NT2/D1 (cell line): ENCODE measurements at places on chromosomes 4 and X.

DNA sequence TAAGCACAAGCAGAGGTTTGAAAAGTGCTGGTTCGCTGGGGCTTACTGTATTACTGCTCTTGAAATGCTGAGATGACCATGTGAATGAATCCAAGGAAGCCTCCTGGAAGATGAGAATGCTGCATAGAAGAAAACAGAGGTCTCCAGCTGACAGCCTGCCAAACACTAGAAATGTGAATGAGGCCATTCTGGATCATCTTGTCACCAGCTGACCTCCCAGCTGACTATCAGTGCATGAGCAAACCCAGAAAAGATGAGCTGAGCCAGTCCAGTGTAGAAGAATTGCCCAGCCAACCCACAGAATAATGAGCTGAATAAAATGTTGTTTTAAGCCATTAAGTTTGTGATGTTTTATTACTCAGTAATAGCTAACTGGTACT is 49.1 kb upstream of the DYNLT3 start:
- no peak for DNase-seq

DNA sequence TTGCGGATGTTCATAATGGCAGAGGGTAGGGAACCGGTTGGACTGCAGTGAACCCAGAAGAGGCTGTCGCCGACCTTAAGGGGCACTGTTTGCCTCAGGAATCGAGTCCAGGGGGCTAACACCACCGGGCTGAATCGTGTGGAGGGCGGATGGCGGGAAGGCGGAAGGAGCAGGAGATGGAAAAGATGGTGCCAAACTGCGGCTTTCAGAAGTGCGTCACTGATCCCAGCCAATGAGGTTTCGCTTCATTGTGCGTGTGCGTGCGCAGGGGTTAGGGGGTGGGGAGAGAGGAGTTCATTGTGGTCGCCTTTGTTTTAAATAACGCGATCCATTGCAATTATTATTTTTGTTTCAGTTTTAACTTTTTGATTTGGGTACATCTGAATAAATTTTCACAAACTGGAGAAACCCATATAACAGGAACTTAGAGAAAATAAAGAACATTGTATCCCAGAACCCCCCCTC is at the start of gene NAA11:
TSS of gene NAA11 (minus strand) at position 198 of the 465 bp plus-strand sequence. CDS start at position 14, 184 bp downstream.
- no peak for DNase-seq

- DNase-seq = no peak
These were observed 96.0 kb downstream of the TENM3 start for GRCh38 chr4:182339221-182339641.

DNA sequence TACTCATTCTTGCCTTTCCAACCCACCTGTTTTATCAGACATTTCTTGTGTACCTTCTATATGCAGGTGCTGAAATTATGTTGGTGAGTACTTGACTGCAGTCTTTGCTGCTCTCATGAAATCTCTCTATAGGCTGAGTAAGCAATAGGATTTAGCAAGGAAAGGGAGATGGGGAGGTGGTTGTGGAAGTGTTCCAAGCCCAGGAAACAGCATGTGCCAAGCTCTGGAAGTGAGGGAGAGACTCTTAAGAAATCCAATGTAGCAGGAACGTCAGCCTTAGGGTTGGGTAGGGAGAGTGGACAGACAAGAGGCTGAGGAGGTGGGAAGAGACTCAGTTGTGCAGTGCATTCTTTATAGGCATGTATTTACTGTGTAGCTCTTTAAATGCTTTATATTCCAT is 5.6 kb downstream of the SEPTIN11 start:
- DNase-seq = no peak

DNA sequence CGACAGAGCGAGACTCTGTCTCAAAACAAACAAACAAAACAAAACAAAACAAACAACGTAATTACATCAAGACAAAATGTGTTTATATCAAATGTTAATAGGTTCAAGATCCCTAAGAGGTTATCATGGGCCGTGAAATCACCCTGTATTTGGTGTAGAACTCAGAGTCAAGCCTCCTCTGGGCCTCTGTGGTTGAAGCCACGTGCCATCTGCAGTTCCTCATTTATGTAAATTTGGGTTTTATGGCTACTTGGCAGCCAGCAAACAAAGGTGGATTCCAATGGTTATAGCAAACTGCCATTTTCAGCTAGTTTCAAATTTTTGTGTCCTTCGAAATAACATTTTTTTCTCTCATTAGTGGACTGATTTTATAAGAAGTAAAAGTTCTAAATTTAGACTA is 16.4 kb downstream of the NSDHL start:
- DNase-seq = no peak
